ENCODE measurements at places on chromosomes 5 and 9. TPM values are rescaled to one million over a fixed set of nuclear protein-coding genes. Genes with fewer than 3 reads are reported as not detected.

The PCDHB9 gene
- 0.91 TPM for total RNA-seq

The ATG12 gene
- total RNA-seq: 20.8 TPM

The TMEM232 gene
- total RNA-seq: not detected

The TMEM252 gene
- total RNA-seq: not detected

The AUH gene
- 50.8 TPM for total RNA-seq

The ALDH1A1 gene
- 15.3 TPM for total RNA-seq

The FAM81B gene
- not detected for total RNA-seq

The GPRIN1 gene
- 0.70 TPM for total RNA-seq

The SCAMP1 gene
- 27.8 TPM for total RNA-seq

The AQP3 gene
- 31.6 TPM for total RNA-seq

The SYNPO gene
- 499 TPM for total RNA-seq

The SHISAL2B gene
- not detected for total RNA-seq

The ADAMTS16 gene
- not detected for total RNA-seq

The CYFIP2 gene
- total RNA-seq: 62.7 TPM

The TNC gene
- total RNA-seq: 98.7 TPM

The PCDHB13 gene
- 2.5 TPM for total RNA-seq

The SPATA31C1 gene
- not detected for total RNA-seq

The EIF4EBP3 gene
- 29.4 TPM for total RNA-seq

The HAND1 gene
- total RNA-seq: 38.6 TPM

The ARHGEF39 gene
- 0.25 TPM for total RNA-seq

The INSL4 gene
- total RNA-seq: not detected

The ARHGEF28 gene
- total RNA-seq: 3.4 TPM

The SPATA31A3 gene
- total RNA-seq: not detected

The TBC1D13 gene
- total RNA-seq: 17.9 TPM

The SEMA4D gene
- 20.2 TPM for total RNA-seq

The ADAMTSL2 gene
- total RNA-seq: 2.3 TPM

The AFAP1L1 gene
- 46.5 TPM for total RNA-seq

The MYMK gene
- total RNA-seq: not detected

The OR13C9 gene
- total RNA-seq: not detected

The OLFML2A gene
- 69.9 TPM for total RNA-seq

The TXNDC8 gene
- not detected for total RNA-seq

The SLC25A2 gene
- total RNA-seq: not detected

The IFNA21 gene
- not detected for total RNA-seq

The DBH gene
- 0.08 TPM for total RNA-seq

The WDR38 gene
- total RNA-seq: not detected

The STPG3 gene
- not detected for total RNA-seq

The AJM1 gene
- total RNA-seq: 6.3 TPM

The LVRN gene
- total RNA-seq: 0.52 TPM

The SHOC1 gene
- total RNA-seq: not detected

The SH2D3C gene
- 25.7 TPM for total RNA-seq

The GLRA1 gene
- not detected for total RNA-seq

The MUSK gene
- 0.77 TPM for total RNA-seq

The ATP10B gene
- 0.09 TPM for total RNA-seq

The IL13 gene
- total RNA-seq: not detected

The ORM2 gene
- not detected for total RNA-seq

The IL33 gene
- total RNA-seq: 12.7 TPM

The PDCD1LG2 gene
- 1.1 TPM for total RNA-seq

The HEMGN gene
- total RNA-seq: not detected

The CHSY3 gene
- 1.1 TPM for total RNA-seq

All from heart left ventricle (tissue), 16 donors.